ENCODE measurements at places on chromosomes 7 and 10.

- no peak for DNase-seq
These were observed 97.0 kb downstream of the SEMA3C start for GRCh38 chr7:80821771-80822319.

DNA sequence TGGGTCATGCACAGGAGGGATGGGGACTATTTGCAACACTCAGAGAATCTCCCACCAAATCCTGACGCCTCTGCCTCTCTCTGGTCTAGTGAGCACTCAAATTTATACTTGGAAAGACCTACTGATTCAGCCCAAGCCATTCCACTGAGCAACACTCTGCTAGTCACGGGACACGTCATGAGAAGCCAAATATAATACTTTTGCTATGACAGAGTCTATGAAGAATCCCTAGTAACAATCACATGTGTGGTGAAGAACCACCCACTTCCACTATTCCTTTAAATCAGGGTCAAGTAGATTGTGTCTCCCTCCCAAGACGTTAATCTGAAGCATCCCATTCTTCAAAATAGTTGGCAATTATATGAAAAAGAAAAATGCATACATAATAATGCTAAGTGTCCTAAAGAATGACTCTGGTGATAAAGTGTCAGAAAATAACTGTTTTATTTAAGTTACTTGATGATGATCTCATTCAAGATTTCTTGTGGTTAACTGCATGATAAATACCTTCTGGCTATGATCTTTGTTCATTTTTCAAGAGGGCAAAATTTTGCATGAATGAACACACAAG is 28.5 kb downstream of the CHCHD3 start:
- peak; percentile 70 for DNase-seq

DNA sequence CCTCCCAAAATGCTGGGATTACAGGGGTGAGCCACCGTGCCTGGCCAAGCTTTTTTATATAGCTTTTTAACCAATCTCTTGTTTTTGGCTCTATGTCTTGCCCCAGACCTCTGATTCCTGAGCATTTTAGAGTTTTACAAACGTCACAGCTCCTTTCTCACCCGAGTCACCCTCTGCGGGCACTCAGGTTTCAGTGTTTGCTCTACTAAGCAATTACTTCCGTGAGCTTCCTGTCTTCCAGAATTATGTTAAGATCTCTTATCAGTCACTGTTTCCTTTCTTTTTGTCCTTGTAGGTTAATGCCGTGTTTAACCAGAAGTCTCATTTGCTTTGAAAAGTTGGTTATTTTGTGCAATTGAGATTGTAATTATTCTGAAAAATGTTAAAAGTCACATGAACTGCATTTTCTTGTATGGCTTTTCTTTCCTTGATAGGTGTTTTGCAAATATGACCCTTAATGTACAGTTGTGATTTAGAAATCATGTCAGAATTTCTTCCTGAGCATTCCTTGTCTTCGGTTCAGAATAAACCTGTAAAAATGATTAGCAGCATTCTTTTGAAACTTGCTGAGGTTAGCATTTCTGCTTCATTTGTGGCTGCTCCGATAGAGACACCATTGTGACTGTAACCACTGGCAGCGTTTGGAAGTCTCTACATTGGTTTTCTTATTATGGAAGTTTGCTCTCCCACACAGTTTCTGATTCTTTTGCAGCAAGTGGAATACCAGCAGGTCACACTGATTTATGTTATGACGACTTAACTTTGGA is 4.5 kb upstream of the HKDC1 start:
- DNase-seq = no peak

- no peak for DNase-seq
These were observed 8.6 kb downstream of the CRYGN start for GRCh38 chr7:151431281-151431767.

DNA sequence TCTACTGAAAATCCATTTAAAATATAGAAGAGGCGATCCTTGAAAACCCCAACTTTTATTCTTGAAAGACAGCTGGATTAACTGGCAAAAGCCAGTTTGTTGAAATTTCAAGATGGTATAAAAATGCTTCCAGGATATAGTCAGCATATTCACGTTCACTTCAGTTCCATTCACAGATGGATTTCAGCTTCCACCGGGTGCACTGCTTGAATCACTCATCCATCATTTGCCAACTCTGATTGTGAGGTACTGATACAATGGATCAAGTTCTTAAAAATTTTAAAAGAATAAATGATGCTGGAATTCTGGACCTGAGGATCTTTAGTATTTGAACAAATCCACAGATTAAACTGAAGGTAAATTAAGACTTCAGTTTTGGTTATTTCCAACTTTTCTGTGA is 2.4 kb downstream of the PURB start:
- no peak for DNase-seq

DNA sequence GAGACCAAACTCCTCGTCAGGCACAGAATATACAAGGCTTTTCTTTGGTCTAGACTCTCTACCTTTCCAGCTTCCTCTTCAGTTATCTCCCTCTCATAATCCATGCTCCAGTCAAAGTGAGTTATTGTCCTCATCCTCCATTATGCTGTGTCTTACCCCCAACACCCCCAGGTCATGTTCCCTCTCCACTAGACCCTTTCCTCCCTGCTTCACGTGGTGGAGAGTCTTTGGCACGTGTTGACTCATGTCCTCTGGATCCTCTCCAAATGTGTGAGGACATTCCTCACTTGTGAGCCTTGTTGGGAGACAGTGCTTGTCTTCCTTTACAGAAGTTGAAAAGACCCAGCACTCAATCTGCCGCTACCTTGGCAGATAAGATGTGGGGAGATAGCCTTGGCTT is 36.0 kb upstream of the DLD start:
- DNase-seq = no peak

GRCh38 chr7:101630591-101630990 is 1.5 kb upstream of the MYL10 start:
- DNase-seq = no peak

DNA sequence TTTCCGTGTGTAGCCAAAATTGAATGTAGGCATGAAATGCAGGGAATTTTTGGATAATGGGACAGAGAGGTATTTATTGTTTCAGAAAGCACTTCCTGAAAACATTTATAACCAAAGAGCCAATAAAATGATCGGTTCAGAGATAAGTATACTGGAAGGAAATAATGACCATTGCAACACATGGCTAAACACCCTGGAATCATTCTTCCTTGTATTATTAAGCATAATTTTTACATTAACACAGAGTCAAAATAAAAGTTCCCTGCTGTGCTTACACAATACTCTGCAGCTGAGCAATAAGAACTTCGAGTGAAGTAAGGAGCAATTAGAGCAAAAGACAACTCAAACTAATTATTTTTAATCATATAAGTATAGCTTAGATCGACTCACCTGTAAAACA is 648.3 kb downstream of the TNS3 start:
- no peak for DNase-seq

DNA sequence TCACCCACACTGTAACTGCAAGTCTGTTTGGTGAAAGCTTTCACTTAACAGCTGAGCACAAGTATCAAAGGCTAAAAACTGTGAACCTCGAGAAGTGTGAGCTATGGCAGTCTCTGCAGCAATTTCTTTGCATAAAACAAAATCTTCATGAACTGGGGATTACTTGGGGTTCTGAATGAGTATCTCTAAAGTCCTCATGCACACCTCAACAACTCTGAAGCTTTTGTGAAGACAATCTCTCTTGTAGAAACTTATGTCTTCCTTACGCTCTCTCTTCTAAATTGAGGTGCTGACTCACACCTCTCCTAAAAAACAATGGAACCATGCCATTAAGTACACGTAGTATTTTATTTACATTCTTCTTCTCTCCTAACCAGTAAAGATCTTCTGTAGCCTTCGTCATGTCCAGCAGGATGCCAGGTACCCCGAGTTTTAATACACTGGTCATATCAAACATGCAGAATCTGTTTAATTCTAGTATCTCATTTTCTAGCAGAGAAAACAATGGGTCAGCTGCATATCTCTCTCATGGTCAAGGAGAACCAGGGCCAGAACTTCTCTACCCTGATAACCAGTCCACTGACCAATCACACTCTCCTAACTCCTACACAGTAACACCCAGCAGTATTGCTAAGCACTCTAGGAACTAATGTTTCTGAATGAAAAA is 76.9 kb downstream of the UBE2H start:
- DNase-seq = no peak

DNA sequence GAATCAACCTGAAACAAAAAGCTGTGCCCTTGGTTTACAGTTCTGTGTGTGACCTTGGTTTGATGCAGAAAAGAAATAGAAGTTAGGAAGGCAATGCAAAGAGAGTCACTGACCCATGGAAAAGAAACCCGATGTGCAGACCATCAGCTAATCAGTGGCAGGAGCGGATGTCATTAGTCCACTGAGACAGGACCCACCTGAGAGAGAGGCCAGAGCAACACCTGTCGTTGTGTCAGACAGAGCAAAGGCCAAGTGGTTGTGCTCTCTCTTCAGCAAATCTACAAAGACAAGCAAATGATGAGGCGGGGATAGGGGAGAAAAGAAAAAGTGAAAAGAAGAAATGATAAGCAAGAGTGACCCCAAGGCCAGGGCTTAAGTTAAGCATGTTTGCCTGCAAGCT is 8.7 kb downstream of the GAD2 start:
- no peak for DNase-seq

Data from tibial artery (tissue), 4 donors.